ENCODE measurements at places on chromosomes 7 and 10. TPM values are rescaled to one million over a fixed set of nuclear protein-coding genes. Genes with fewer than 3 reads are reported as not detected.

DNA sequence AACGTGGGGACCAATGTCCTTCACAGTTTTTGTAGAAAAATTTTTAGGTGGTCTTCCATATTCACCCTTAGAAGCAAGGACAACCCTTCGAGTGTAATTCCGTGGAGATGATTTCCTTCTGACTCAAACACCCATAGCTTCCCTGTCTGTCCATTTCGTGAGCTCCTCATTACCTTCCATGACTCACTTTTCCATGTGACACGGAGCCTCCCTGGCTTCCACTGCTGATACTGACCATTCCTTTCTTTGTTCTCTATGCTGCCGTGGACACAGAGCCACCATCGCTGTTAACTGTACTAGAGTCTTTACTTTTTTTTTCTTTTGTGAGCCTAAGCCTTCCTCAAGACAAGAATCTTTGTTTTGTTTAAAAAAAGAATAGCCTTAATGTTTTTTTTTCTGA lies 12.5 kb upstream of the ARMS2 start:
- no peak overlapping the region for H3K27ac ChIP-seq
- H3K4me1 ChIP-seq = no peaks in the 10 kb centered on the region
- DNase-seq = no peak

GRCh38 chr7:5699467-5700384 lies 81.7 kb downstream of the RNF216 start:
- H3K4me3 ChIP-seq = no peak overlapping the region
- DNase-seq = no peak
- no peaks in the 10 kb centered on the region for H3K27me3 ChIP-seq
- peaks cover 44% of the 10 kb centered on the region for H3K4me1 ChIP-seq
- H3K36me3 ChIP-seq = no peaks in the 10 kb centered on the region

GRCh38 chr7:6640246-6640721 lies 3.2 kb downstream of the ZNF316 start:
- peaks cover 10% of the 10 kb centered on the region for H3K36me3 ChIP-seq
- no peak overlapping the region for H3K4me3 ChIP-seq
- peaks cover 3% of the 10 kb centered on the region for H3K4me1 ChIP-seq

DNA sequence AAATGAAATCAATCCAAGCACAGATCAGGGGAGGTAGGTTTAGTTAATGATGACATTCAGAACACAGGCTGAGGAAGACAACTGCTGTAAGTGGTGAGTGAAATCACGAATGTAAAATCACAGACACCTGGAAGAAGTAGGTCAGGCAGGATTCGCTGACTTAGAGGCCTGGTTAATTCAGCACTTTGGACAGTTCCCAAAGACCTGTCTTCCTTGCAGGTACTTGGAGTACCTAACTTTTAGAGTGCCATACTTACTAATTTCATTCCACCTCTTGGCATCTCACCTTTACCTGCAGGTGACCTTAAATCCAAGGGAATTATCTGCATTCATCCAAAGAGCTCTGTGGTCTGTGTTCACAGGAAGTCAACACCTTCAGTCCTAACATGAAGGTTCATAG lies 822.3 kb downstream of the PHTF2 start:
- no peak overlapping the region for H3K4me3 ChIP-seq
- H3K4me1 ChIP-seq = no peaks in the 10 kb centered on the region
- no peaks in the 10 kb centered on the region for H3K36me3 ChIP-seq
- DNase-seq = no peak
- H3K27ac ChIP-seq = no peak overlapping the region

GRCh38 chr10:33074443-33074842 lies 116.4 kb upstream of the ITGB1 start:
- H3K4me1 ChIP-seq = no peaks in the 10 kb centered on the region
- no peaks in the 10 kb centered on the region for H3K27me3 ChIP-seq
- H3K27ac ChIP-seq = peak overlapping the region; percentile 52
- DNase-seq = no peak
- no peaks in the 10 kb centered on the region for H3K36me3 ChIP-seq
- no peak overlapping the region for H3K4me3 ChIP-seq

GRCh38 chr7:95141755-95142154 lies 182.6 kb downstream of the PON1 start:
- H3K4me3 ChIP-seq = no peak overlapping the region
- H3K27me3 ChIP-seq = no peaks in the 10 kb centered on the region
- DNase-seq = no peak
- H3K4me1 ChIP-seq = no peaks in the 10 kb centered on the region
- H3K27ac ChIP-seq = no peak overlapping the region
- no peaks in the 10 kb centered on the region for H3K36me3 ChIP-seq

GRCh38 chr10:132537684-132538001 lies at the start of gene INPP5A:
Gene INPP5A, plus strand, starts transcription at chr10:132537787. Its CDS starts 310 bp downstream, at chr10:132538097.
- H3K27ac ChIP-seq = peak within 1 kb of the TSS; percentile 71
- H3K27me3 ChIP-seq = no peaks in the 10 kb centered on the region
- peak within 1 kb of the TSS; percentile 89 for H3K4me3 ChIP-seq
- DNase-seq = no peak

ANXA8L1 gene
- not detected for total RNA-seq

HGF gene
- 8.0 TPM for total RNA-seq
